ENCODE measurements at places on chromosomes 7 and 10.
A peak's percentile ranks its signal among the peaks of the same experiment; 100 is the strongest.

DNA sequence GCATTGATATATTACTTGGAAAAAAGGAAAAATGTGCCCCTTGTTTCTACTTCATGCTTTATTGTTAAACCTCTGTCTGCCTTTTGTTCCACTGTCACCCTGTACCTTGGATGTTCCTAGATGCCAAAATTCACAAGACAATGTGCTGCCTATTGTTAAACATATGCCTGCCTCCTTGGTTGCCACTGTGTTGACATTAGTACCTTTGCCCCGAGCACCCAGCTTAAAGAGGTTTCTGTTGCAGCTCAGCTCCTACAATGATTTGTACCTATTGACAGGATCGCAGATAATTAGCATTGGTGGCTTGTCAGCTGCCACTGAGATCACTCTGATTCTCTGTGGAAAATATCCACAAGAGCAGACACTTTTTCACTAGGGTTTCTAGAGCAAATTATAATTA, 188.0 kb downstream of the KCND2 start:
- peak; percentile 35 for DNase-seq

- DNase-seq = no peak
These were observed 18.3 kb downstream of the MDFIC start for GRCh38 chr7:114940220-114940619.

GRCh38 chr10:99859585-99859984, 77.1 kb downstream of the ABCC2 start:
- peak; percentile 66 for DNase-seq

- no peak for DNase-seq
These were observed 1.8 kb upstream of the CHN2 start for GRCh38 chr7:29192811-29193210.

- DNase-seq = no peak
These were observed 20.8 kb downstream of the HYCC1 start for GRCh38 chr7:22992874-22993840.

DNA sequence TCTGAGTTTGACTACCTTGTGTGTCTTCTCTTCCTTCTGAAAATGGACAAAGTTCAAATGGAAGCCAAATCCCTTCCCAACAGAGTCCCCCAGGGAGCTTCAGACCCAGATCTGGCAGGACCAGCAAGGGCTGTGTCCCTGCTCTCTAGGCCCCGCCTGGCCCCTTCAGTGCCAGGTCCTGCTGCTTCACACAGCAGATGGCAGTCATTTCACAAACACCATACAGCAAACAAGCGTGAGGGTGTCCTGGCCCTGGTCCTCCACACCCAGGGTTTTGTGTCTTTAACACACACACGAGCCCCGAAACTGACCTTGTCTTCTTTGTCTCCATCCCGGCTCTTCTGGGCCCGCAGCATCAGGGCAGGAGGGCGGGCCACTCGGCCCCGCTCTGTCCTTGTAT, 145.0 kb downstream of the TCERG1L start:
- no peak for DNase-seq
